PC-9 (cell line): ENCODE measurements at places on chromosomes 4 and X. TPM values are rescaled to one million over a fixed set of nuclear protein-coding genes. Genes with fewer than 3 reads are reported as not detected.

GRCh38 chrX:118062048-118062789, 54.4 kb downstream of the KLHL13 start:
- DNase-seq = no peak
- H3K36me3 ChIP-seq = no peaks in the 10 kb centered on the region
- no peaks in the 10 kb centered on the region for H3K27me3 ChIP-seq
- H3K4me1 ChIP-seq = no peaks in the 10 kb centered on the region

DNA sequence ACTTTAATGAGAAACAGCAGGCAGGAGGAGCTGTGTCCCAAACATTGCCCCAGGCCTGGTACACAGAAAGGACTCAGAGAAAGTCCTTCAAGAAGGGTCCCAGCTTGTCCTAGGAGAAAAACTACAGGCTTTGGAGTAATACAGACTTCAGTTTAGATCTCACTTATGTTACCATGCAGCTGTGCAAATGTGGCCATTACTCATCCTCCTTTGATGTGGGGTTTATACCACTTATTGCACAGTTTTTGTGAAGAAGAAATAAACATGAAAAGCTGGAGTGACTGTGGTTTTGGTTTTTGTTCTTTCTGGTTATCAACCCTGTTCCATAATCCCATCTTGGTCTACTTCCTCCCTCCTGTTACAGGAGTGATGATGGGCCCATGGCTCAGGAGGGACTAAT, 8.1 kb upstream of the CYTL1 start:
- no peak for DNase-seq
- no peak overlapping the region for H3K4me3 ChIP-seq
- no peak overlapping the region for H3K27ac ChIP-seq
- H3K36me3 ChIP-seq = no peaks in the 10 kb centered on the region
- peaks cover 70% of the 10 kb centered on the region for H3K27me3 ChIP-seq

DNA sequence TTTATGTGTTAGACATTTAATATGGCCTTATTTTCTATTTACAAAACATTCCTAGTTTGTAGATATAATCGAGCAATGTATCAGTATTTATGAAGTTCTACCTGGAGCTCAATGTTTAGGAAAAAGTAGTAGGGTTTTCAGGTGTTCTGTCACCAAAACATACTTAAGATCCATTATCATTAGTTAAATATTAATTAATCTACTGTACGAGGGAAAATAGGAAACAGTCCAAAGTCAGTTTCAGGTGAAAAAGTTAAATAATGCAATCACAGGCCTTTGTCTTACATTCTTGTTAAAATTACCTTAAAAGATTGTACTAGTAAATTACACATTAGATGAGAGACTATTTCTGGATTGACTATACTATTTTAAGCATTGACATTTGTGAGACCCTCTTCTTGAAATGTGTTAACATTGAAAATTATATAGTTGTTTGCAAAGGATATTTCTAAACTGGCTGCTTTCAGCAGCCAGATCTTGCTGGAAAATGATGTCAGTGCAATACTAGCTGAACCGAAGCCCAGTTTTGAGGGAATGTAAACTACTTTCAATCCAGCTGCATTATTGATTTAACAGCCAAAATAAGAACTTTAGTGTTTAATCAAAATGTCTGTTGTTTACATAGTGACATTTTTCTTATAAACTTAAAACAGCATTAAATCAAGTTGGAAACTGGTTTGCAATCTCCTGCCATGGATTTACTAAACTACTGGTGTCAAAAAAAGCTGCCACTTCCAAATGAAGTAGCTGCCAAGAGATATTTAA, 19.3 kb downstream of the GUCY1B1 start:
- no peaks in the 10 kb centered on the region for H3K27me3 ChIP-seq
- DNase-seq = no peak
- no peak overlapping the region for H3K27ac ChIP-seq

GRCh38 chr4:108988464-108989195, 225.8 kb upstream of the ETNPPL start:
- H3K27ac ChIP-seq = no peak overlapping the region
- no peak for DNase-seq
- no peaks in the 10 kb centered on the region for H3K27me3 ChIP-seq
- H3K4me3 ChIP-seq = no peak overlapping the region
- no peaks in the 10 kb centered on the region for H3K4me1 ChIP-seq

GRCh38 chr4:159250751-159251325, 148.0 kb downstream of the RAPGEF2 start:
- no peak for DNase-seq
- H3K36me3 ChIP-seq = no peaks in the 10 kb centered on the region
- no peak overlapping the region for H3K4me3 ChIP-seq
- H3K27ac ChIP-seq = no peak overlapping the region
- no peaks in the 10 kb centered on the region for H3K4me1 ChIP-seq
- no peaks in the 10 kb centered on the region for H3K27me3 ChIP-seq

- no peak for DNase-seq
- no peak overlapping the region for H3K27ac ChIP-seq
- no peaks in the 10 kb centered on the region for H3K27me3 ChIP-seq
- no peaks in the 10 kb centered on the region for H3K4me1 ChIP-seq
- no peaks in the 10 kb centered on the region for H3K36me3 ChIP-seq
- H3K4me3 ChIP-seq = no peak overlapping the region
Measured at GRCh38 chr4:66688674-66689073, 856.6 kb downstream of the CENPC start.

GRCh38 chr4:784401-785331, 41.3 kb downstream of the CPLX1 start:
- peaks cover 24% of the 10 kb centered on the region for H3K4me1 ChIP-seq
- no peak overlapping the region for H3K27ac ChIP-seq
- no peak for DNase-seq
- peaks cover 9% of the 10 kb centered on the region for H3K36me3 ChIP-seq
- no peaks in the 10 kb centered on the region for H3K27me3 ChIP-seq
- H3K4me3 ChIP-seq = no peak overlapping the region

The ABLIM2 gene
- 1.6 and 6.2 TPM in 2 replicates for total RNA-seq

GRCh38 chr4:66949419-66949818, 595.9 kb downstream of the CENPC start:
- DNase-seq = no peak
- H3K27ac ChIP-seq = no peak overlapping the region
- H3K27me3 ChIP-seq = no peaks in the 10 kb centered on the region
- no peaks in the 10 kb centered on the region for H3K36me3 ChIP-seq

The EDA2R gene
- not detected in 2 replicates for total RNA-seq

GRCh38 chr4:47899639-47900038, 14.7 kb downstream of the NFXL1 start:
- no peak for DNase-seq
- no peaks in the 10 kb centered on the region for H3K4me1 ChIP-seq
- H3K27me3 ChIP-seq = no peaks in the 10 kb centered on the region
- no peak overlapping the region for H3K4me3 ChIP-seq
- peaks cover 53% of the 10 kb centered on the region for H3K36me3 ChIP-seq
- H3K27ac ChIP-seq = no peak overlapping the region

GRCh38 chr4:110518889-110519490, 43.0 kb downstream of the ENPEP start:
- no peaks in the 10 kb centered on the region for H3K27me3 ChIP-seq
- H3K4me3 ChIP-seq = no peak overlapping the region
- H3K36me3 ChIP-seq = no peaks in the 10 kb centered on the region
- no peak for DNase-seq
- no peak overlapping the region for H3K27ac ChIP-seq

The PGAM4 gene
- not detected in 2 replicates for total RNA-seq
